HCT116 (cell line): ENCODE measurements at places on chromosomes 6 and 20.
A peak's percentile ranks its signal among the peaks of the same experiment; 100 is the strongest.

DNA sequence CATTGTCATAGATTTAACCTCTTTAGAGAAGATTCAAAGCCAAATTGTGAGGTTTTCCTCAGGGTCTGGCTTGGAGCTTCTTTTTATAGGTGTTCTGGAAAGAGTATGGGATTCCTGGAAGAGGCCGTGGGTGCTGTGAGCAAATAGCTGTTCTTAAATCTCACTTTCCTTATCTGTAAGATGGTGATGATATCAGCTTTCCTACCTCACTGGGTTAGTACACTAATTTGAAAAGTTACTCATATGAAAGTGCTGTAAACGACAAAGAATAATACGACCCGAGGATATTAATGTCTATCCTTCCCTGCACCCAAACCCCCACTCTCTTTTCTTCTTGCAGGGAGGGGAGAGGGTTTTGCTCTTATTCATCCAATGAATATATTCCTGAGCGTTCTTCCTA, 116.9 kb upstream of the ENPP5 start:
- DNase-seq, result no peak

DNA sequence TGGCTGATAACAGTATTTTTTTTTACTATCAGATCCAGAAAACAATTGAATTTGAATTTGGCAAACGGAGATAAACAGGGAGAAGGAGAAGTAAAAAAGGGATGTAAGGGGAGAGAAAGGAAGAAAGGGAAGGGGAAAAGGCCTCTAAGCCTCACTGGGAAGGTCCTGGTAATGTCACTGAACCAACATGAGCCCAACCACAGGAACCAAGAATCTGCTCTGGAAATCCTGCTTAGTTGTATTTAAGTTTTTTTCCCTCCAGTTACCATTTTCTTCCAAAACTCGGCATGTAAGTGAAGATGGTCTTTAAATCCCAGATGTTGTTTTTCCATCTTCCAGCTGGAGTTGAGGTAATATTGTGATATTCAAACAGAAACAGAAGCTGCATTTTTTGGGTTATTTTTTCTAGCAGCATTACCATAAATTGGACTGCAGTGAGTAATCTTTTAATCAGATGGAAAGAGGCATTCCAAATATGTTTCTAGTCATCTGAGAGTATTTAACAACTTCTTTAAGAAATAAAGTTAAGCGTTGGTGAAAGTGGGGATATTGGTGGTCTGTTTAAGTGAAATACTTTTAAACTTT, 91.1 kb downstream of the TXNDC5 start:
- no peak for DNase-seq

DNA sequence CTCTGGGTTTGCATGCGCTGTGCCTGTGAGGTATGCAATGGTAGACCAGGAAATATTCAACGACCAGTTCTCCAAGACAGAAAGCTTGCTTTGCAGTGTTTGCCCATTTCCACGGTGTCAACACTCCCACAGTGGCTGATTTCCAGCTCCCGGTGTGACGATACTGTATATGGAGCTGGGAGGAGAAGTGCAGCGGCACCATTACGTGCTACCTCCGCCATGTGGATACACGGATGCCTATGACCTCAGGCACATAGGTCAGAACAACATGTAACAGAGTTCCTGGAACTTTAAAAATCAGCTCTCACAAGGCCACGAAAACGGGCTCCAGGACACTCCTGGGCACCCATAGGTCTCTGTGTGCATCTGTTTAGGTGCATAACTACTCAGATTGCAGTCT, 51.1 kb downstream of the NFATC2 start:
- DNase-seq, result no peak

- no peak for DNase-seq
These were observed 12.3 kb upstream of the COL9A1 start for GRCh38 chr6:70315079-70315751.

DNA sequence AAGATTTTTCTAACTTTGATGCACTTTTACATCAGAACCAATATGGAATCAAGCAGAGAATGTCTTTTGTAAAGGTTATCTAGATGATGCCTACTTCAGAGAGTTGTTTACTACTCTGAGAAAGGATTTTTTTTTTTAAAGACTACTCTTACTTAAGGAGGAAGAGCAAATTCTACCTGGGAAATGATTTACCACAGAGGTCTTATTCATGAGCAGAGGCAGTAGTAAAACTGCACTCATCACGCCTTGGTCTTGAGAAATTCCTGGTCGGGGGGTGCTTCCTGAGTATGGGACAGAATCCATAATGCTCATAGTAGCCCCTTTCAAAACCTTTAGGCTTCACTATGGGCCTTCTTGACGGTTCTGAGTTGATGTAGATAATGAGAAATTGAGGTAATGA, 241.8 kb upstream of the PREP start:
- no peak for DNase-seq

DNA sequence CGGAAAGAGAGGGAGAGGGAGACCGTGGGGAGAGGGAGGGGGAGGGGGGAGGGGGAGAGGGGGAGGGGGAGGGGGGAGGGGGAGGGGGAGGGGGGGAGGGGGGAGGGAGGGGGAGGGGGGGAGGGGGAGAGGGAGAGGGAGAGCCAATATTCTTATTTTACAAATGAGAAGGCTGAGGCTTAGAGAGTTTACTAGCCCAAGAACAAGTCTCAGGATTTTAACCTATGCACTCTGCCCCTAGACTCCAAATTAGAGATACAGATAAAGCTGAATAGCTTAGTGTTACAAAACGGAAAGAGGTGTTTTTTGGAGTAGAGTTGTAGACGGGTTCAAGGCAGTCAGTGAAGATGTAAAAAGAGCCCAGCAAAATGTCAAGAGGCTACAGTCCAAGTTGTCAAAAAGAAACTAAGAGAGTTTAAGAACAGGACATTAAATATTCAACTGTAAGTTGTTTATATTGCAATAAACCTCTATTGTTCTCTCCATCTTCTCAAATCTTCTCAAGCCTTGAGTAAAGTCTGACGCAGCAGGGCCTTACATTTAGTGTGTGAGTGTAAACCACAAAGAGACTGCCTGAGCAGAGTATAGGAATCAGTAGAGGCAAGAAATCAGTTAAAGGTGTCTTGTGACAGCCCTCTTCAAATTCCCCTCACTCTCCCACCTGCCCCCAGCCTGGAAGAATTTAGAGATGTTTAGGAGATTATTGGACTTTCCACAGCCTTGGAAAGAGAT, 34.9 kb upstream of the AKIRIN2 start:
- DNase-seq, result no peak

GRCh38 chr6:44024574-44025219, 102.6 kb downstream of the MRPL14 start:
- DNase-seq, result no peak

GRCh38 chr20:32435449-32436107, 77.4 kb downstream of the ASXL1 start:
- no peak for DNase-seq

GRCh38 chr6:15744818-15745402, 82.1 kb upstream of the DTNBP1 start:
- no peak for DNase-seq

- DNase-seq, result no peak
These were observed 8.4 kb upstream of the TJAP1 start for GRCh38 chr6:43468748-43469681.

GRCh38 chr6:12584631-12585405, 131.7 kb upstream of the PHACTR1 start:
- no peak for DNase-seq

- no peak for DNase-seq
These were observed 73.4 kb upstream of the RNF24 start for GRCh38 chr20:4088766-4089165.

DNA sequence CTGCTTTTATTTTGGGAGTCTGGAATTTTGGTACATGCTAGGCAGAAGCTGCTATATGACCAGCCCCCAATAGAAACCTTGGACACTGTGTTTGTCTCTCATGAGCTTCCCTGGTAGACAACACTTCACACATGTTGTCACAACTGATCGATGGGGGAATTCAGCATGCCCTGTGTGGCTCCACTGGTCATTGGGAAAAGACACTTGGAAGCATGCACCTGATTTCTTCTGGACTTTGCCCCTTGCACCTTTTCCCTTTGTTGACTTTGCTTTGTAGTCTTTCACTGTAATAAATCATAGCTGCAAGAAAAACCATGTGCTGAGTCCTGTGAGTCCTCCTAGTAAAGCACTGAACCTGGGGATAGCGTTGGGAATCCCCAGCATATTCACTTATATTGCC, 7.9 kb upstream of the WFDC10A start:
- no peak for DNase-seq

DNA sequence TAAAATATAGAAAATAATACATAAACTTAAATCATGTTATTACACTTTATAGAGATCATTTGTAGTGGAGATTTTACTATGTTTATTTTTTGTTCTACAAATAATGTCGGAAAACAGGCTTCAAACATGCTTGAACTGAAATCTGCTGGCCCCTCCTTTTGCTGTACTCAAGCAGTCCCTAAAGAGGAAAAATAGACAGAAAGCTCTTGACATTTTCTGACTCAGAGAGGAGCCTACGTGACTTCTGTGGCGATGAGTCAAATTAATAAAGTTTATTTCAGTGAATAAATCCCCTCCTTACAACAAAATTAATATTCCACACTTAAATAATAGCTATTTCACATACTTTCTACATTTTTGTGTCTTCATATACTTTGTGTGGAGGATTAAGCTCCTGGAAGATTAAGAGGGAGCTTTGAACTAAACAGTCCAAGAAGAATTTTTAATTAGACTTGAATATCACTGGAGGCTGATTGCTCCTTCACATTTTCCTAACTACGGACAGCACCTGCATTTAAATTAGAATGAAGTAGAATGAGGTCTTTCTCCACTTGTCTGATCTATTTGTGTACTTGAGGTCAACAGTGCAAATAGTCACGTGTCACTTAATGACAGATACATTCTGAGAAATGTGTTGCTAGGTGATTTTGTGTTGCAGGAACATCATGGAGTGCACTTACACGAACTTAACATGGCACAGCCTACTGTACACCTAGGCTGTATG, 1.7 kb upstream of the TREM1 start:
- DNase-seq, result no peak

DNA sequence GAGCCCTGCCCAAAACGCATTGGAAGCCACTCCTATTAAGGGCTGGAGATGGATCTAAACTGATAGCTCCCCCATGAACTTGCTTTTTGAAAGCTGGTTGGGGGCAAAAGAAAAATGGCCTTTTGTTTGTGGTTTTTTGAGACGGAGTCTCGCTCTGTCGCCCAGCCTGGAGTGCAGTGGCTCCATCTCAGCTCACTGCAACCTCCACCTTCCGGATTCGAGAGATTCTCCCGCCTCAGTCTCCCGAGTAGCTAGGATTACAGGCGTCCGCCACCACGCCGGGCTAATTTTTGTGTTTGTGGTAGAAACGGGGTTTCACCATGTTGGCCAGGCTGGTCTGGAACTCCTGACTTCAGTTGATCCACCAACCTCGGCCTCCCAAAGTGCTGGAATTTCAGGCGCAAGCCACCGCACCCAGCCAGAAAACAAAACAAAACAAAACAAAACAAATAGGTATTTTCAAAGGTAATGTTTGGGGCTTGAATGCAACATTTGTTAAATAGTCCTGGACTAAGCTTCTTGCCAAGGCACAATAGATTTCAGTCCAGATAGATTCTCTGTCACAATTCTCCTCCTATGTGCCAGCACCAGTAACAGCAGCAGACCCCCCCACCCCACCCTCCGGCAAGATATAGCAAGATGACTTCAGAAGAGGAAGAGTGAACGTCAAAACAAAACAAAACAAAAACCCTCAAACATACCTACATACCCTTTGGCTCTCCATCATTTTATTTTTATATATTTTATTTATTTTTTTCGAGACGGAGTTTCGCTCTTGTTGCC, 26.5 kb upstream of the ABT1 start:
- no peak for DNase-seq

DNA sequence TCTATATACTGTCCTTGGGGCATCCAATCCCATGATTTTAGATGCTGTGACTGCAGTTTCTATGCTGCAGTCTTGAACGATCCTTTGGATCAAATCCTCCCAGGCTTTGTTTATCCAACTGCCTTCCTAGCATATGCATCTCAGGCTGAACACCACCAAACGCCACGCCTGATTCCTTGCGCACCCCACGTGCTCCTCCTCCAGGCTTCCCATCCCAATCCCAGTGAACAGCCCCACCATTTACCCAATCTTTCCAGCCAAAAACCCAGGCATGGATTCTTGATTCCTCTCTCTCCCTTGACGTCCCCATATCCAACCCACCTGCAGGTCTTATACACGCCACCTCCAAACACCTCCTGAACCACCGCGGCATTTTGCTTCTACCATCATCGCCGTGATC, 7.8 kb downstream of the PDE10A start:
- DNase-seq, result no peak

DNA sequence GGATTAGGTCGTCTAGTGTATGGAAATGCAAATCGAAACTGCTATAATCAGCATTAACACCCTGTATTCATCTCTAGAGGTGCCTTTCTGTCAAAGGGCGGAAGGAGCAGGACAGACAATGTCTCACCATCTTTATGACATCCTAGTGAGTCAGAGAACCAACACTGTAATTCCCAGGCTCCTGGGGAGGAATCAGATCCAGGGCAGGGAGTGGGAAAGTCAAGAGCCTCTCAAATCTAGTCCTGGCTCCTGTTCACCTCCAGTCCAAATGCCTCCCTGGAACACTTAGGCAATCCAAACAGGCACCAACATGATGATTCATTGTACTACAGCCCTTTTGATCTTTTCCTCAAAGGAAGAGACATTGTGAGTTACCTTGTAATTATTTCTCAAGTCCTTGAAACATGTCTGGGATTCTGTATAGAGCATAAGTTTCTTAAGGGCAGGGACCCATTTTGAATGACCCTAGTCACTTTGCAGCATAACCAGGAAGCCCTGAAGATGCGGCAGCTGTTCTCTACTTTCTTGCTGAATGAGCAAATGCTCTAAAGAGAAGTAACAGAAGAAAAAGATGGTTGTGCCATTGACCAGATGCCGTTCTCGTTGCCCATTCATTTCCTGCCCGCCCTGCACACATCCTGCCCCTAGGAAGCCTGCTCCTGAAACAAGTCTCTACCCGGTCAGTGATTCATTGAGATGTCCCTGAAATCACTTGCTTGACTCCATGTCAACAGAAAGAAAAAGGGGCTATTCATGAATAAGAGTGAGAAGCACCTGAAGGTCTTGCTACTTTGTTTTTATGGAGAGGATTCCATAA, 112.8 kb upstream of the JARID2 start:
- peak; percentile 95 for DNase-seq

GRCh38 chr6:111870742-111871064, 2.5 kb downstream of the FYN start:
- DNase-seq, result no peak

DNA sequence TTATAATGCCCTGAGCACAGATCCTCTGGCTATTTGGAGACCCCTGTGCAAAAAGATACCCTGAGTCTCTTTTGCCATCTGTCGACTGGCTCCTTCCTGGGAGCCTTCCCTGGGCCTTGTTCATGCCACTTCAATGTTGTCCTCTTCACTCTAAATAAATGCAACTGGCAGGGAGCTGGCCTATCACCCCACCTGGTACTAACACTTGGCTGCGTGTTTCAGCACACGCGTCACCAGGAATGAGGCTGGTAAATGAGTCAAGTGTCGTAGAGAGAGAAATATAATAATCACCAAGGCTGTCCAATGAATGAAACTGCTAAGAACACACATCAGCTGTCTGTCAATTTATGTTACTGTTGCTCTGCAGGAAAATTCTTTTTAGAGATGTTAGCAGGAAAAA, 374.6 kb upstream of the JARID2 start:
- DNase-seq, result no peak
